ENCODE measurements at places on chromosomes 11 and 22.

DNA sequence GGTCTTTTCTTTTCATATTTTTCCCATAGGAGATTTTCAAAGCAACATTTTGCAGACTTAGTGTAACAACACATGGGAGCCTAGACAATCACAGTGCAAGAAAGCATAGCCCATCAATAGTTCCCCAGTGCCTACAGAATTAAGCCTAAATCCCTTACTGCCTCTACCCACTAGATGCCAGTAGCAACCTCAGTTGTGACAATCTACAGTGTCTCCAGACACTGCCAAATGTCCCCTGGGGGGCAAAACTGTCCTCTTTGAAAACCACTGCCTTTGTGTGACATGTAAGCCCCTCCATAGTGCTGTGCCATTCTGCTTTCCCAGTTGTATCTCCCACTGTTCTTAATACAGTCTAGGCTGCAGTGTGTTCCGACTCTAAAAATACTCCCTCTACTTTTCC is 1329.0 kb downstream of the LRRC4C start:
- DNase-seq: no peak

GRCh38 chr22:38081941-38082828 is 1.8 kb downstream of the SLC16A8 start:
- DNase-seq: no peak

- no peak for DNase-seq
Measured at GRCh38 chr11:59437770-59438169, 1.5 kb downstream of the OR5A1 start.

DNA sequence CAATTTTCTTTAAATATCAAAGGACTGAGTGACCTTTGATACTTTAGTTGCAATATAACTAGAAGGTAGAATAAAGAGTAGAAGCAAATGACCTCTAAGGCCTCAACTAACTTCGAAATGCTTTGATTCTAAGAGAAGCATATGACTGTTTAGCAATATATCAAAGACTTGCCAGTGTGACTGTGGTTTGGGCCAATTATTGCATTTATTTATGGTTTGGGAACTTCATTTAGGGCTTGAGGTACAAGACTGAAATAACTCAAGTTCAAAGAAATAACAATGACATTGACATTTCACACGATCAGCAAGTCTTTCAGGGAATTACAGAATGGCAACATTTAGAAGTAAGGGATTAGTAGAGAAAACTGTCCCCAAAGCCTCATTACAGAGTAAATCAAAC is 709.7 kb upstream of the LRRC4C start:
- no peak for DNase-seq

GRCh38 chr11:113201054-113201818 is 113.1 kb upstream of the TTC12 start:
- DNase-seq: no peak

GRCh38 chr11:62622476-62623089 is 797 bp upstream of the B3GAT3 start:
- no peak for DNase-seq

DNA sequence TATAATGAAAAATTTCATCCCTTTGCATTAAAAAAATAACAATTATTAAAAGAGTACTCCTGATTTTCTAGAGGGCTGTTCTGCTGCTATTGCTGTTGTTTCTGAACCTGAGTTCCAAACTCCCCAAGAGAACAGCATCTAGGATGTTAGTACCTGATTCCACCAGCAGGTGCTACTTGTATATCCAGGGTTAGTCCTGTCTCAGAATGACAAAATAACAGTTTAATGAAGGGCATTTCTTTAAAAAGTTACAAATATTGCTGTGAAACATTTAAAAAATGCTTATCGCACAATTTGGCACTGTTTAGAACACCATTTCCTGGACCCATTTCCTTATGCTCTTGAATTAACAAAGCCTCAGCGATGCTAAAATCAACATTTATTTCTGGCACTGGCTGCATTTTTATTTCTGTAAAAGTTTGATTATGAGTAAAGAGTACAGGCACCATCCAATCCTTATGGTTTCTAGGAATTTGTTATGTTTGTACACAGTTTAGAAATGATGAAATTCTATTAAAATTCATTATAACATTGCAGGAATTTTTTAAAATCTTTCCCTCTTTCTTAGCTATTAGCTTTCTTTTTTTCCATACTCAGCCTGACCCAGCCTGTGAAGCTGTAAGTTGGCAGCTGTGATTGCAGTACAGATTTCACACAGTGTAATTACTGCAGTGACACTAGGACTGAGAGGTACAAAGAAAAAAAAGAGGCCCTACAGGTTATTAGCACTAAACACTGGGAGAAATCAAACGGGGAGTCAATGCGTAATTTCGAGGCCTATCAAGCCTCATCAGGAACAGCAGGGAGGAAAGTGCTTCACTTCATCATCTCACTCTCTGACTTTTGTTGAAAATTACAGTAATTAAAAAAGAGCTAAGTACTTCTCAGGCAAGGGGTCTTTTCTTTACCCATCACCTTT is 208.8 kb downstream of the DCDC1 start:
- peak; percentile 0 for DNase-seq

- no peak for DNase-seq
Measured at GRCh38 chr11:126547161-126547560, 191.7 kb downstream of the ST3GAL4 start.

DNA sequence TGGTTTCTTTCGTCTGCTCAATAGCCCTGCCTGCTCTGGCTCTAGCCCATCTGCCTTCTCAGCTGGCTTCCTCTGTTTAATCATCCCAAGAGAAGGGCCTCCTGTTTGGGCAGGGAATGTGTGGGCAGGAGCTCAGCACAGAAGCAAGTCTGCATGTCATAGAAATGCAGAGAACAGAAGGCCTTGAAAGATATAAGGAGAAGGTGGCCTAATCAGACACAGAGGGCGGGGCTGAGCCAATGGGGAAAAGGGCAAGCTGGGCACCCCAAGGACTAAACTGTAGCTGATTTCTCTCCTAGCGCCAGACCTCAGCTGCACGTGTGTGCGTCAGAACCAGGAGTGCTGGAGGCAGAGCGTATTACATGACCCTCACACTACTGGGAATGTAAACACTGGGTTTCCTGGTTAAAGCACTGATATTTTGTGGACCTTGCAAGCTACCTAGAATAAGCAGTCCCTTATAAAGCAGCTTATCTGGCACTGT is 7.6 kb upstream of the CCKBR start:
- no peak for DNase-seq

DNA sequence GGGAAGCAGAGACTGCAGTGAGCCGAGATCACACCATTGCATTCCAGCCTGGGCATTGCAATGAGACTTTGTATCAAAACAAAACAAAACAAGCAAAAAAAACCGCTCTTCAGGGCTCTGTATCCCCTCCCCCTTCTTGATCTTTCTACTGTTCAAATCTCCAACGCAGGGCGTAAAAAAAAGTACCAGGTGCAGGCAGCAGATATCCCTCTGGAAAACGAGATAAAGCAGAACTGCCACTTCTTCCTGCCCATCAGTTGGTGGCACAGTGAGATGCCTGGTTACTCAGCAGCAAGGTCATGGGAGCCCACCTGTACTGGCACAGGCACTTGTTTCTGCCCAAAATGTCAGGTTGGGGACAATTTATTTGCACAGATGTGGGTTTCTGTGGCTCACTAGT is 11.2 kb downstream of the CCS start:
- DNase-seq: no peak

DNA sequence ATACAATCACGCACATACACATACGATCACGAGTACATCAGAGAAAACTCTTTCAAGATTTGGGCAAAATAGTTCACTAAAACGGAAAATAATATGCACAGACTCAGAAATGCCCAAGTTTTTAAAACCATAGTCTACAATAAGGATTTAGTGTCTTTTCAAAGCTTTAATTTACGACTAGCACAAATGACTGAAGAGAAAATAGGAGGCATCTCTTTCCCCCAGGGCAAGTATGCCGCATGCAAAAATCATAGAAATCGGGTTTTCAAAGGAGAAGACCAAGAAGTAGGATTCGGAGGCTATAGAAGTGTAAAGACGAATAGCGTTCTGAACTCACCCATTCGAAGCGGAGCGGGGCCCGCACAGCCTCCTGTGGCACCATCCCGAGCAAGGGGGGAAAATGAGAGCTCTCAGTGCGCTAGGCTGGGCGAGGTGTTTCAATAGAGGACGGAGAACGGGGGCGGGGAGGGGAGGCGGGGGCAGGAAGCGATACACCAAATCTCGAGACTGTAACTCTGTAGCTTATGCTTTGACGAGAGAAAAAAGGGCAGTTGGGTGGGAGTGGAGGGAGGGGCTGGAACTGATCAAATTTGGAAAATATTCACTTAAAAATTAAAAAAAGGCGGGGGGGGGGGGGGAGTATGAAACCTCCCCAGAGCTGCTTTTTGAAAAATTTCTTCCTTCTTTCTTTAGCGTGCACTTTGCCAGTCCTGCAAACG is 15.8 kb downstream of the BLID start:
- DNase-seq: no peak

- no peak for DNase-seq
Measured at GRCh38 chr11:5557751-5558150, 9.4 kb upstream of the OR52H1 start.

- no peak for DNase-seq
Measured at GRCh38 chr22:44211946-44212930, 31.5 kb downstream of the PARVG start.

DNA sequence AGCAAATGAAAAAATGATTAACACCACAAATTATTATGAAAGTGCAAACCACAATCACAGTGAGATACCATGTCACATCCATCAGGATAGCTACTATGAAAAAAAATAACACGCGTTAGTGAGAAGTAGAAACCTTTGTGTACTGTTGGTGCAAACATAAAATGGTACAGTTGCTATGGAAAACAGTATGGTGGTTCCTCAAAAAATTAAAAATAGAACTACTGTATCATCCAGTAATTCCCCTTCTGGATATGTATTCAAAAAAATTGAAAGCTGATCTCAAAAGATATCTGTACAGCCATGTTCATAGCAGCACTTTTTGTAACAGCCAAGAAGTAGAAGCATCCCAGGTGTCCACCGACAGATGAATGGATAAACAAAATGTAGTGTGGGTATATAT is 43.4 kb downstream of the CCDC81 start:
- no peak for DNase-seq

- no peak for DNase-seq
Measured at GRCh38 chr22:27591060-27591459, 210.5 kb downstream of the MN1 start.

DNA sequence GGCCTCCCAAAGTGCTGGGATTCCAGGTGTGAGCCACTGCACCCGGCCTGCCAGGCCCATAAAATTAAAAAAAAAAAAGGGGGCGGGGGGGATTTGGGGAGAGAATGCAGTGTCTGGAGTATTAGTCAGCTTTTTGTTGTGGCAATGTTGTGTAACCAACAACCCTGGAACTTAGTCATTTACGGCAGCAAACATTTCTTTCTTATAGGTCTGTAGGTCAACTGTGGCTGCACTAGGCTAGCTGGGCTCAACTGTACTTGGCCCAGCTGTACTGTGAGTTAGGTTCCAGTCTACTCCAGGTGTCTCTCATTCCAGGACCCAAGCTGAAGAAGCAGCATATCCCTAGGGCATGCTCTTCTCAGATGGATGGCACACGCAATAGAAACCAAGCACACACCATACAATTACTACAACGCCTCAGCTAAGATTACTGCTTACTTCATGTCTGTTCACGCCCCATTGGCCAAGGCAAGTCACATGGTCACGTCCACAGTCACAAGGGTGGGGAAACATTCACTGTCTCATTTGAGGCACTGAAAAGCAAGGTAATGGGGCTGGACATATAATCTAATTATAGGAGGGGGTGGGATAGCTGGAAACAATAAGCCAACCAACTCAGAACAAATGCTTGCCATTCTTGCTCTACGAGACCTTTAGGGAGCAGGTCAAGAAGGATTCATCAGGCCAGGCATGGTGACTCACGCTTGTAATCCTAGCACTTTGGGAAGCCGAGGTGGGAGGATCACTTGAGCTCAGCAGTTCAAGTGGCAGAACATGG is 10.4 kb upstream of the SPINDOC start:
- DNase-seq: no peak

DNA sequence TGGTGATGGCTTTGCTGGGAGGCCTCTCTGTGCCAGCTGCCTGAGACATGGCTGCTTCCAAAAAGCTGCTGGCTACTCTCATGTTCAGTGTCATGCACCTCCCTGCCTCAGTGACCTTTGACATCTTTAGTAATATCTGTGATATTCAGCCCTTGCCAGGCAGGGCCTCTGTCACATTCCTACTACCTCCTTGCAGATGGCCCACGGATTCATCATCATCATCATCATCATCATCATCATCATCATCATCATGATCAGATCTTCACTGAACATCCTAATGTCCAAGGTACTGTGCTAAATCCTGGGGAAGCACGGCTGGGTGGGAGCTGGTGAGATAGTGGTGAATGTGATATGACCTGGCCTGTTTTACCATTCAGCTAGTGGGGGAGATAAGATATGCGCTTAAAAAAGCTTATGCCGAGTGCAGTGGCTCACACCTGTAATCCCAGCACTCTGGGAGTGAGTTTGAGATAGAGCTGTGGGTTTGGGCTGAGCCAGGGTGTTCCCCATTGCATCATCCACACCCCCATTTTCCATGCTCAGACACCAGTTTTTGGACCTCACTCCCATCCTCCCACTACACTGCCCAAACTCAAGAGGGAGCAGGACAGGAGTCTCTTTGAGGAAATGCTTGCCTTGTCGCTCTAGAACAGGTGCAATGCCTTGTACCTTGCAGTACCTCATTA is 17.1 kb upstream of the TMPRSS13 start:
- DNase-seq: no peak

GRCh38 chr11:40867991-40868632 is 591.3 kb downstream of the LRRC4C start:
- no peak for DNase-seq

- DNase-seq: no peak
Measured at GRCh38 chr22:46748206-46748907, 10.3 kb upstream of the CERK start.

- no peak for DNase-seq
Measured at GRCh38 chr11:125114518-125114917, 3.1 kb upstream of the TMEM218 start.

DNA sequence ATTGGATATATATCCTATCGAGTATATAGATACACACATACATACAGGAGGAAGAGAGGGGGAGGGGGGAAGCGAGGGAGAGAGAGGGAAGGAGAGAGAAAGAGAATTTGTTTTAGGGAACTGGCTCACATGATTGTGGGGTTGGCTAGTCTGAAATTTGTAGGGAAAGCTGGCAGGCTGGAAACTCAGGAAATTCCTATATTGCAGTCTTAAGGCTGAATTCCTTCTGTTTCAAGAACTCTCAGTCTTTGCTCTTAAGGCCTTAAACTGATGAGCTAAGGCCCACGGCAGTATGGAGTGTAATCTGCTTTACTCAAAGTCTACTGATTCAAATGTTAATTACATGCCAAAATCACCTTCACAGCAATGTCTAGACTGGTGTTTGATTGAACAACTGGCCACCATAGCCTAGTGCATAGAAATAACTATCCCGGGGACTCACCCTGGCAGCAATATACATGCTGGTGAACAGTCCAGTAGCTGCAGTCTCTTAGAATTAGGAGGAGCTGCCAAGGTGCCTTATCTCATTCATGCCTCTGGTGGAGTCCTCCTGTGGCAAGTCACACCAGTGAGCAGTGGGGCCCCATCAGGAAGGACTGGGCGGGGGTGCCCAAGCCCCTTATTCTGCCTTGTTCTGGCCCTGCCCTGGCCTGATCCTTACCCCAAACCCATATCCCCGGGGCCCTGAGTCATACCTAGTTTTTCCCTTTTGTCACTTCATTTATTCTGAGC is 59.7 kb upstream of the AMPD3 start:
- no peak for DNase-seq

Data from CMK (cell line).